ENCODE measurements at places on chromosomes 11 and 22. TPM values are rescaled to one million over a fixed set of nuclear protein-coding genes. Genes with fewer than 3 reads are reported as not detected.
A peak's percentile ranks its signal among the peaks of the same experiment; 100 is the strongest.

DNA sequence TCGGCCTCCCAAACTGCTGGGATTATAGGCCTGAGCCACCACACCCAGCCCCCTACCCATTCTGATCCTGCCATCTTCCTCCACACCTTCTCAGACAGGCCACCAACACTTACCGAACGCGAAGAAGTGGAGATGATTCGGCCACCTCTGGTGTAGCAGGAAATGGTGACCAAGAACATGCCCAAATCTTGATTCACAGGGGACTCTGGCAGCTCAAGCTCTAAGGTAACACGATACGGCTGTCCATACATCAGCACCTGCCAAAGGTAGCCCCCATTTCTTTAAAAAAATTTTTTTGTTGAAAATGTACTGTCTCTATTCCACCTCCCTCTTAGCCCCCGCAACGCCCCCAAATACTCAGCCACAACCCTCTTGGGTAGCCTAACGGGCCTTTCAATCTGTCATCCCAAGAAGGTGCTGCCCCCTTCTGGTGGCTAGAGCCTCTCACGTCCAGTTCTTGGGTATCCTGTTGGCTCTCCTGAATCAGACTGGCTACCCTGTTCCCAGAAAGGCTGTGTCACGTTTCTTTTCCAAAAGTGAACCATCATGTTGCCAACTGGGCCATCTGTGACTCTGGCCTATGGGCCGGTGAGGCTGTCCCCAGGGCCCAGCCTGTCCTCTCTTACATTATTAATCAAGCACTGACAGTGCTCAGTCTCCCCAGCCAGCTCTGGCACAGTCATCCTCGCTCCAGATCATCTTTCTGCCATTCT is 5.3 kb upstream of the LRRN4CL start:
- peaks cover 64% of the 10 kb centered on the region for H3K36me3 ChIP-seq
- H3K4me1 ChIP-seq = peaks cover 7% of the 10 kb centered on the region
- no peak overlapping the region for H3K27ac ChIP-seq
- H3K4me3 ChIP-seq = no peak overlapping the region
- H3K27me3 ChIP-seq = no peaks in the 10 kb centered on the region

DNA sequence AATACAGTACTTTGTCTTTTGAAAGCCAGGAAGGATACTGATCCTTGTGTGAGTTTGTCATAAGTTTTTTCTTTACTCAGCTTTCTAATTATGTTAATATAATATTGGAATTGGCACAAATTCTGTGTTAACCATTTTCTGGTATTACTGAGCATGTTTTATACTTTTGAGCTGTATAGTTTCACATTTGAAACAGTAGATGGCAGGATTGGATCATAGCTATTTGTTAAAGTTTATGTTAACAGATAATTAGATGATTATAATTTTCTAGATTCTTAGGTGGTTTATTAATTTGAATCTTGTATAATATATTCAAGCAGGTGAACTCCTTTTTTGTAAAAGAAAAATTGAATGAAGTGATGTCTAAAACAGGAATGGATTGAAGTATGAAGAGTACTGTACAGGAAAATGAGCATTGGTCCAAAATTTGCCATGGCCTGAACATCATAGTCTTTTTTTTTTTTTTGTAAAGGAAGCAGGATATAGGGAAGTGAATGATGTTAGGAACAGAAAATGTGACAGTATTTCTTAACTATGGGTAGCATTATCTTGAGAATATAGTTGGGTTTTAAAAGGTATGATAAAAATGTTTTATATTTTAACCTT is 102.0 kb downstream of the CYP2R1 start:
- DNase-seq = no peak
- no peaks in the 10 kb centered on the region for H3K4me1 ChIP-seq
- H3K36me3 ChIP-seq = no peaks in the 10 kb centered on the region

The FGF4 gene
- not detected for total RNA-seq

- H3K4me3 ChIP-seq = no peak overlapping the region
- no peaks in the 10 kb centered on the region for H3K36me3 ChIP-seq
- no peak for DNase-seq
- no peaks in the 10 kb centered on the region for H3K4me1 ChIP-seq
- H3K27ac ChIP-seq = no peak overlapping the region
- H3K27me3 ChIP-seq = no peaks in the 10 kb centered on the region
Observed at GRCh38 chr11:43508511-43508918, 149.8 kb downstream of the TTC17 start.

The C11orf86 gene
- total RNA-seq = 0.39 TPM

The POLD4 gene
- total RNA-seq = 7.8 TPM

DNA sequence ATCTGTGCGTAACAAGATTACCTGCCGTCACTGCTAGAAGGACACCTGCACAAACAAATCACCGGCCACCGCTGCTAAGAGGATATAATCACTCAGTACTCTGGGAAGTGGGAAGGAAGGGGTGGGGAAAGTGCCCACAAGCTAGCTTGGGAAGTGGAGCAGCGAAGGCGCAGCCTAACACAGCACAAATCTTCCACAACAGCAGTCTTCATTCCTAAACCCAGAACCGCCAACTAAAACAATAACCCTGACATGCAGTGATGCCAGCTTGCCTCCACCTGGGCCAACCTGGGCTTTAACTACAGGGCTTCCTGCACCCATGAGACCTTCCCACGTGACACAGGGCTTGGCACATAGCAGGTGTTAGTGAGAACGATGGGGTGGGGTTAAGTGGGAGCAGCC is 5.1 kb downstream of the DGCR2 start:
- H3K27me3 ChIP-seq = no peaks in the 10 kb centered on the region
- H3K4me3 ChIP-seq = no peak overlapping the region
- H3K4me1 ChIP-seq = peaks cover 56% of the 10 kb centered on the region
- peaks cover 21% of the 10 kb centered on the region for H3K36me3 ChIP-seq
- H3K27ac ChIP-seq = no peak overlapping the region

DNA sequence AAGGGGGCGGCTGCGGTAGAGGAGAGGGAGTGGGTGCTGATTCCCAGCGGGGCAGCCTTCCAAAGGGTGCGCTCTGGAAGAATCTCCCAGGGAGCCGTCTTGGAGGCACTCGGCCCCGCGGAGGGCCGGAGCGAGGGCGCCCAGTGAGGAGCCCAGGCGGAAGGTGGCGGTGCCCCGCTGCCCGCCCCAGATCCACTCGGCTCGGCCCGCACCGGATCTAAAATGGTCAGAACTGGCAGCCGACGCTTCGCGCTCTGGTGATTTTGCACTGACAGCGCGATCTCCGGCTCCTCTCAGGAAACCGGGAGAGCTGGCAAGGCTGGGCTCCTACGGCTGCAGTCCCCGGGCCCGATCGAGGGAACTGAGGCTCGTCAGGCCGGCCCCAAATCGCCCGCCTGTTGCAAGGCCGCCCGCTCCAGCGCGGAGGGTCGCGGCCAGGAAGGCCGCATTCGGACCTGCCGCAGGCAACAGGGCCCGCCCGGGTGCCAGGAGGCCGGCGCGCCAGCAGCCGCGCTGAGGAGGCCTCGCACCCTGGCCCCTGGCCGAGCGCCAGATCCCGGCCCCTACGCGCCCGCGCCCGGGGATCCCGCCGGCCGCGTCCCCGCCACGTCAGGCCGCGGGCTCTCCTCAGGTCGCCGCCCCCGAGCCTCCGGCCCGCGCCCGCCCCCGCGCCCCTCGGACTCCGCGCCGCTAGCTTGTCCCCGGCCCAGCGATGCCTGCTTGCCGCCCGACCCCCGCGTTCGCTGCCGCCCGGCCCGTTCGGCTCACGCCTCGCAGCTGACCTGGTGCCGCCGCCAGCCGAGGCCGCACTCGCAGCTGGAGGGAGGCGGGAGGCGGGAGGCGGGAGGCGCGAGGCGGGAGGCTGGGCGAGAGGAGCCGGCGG is at the start of gene KLHL22:
TSS of gene KLHL22 (minus strand) at position 818 of the 883 bp plus-strand sequence. CDS start 6,584 bp downstream, outside the sequence.
- no peaks in the 10 kb centered on the region for H3K27me3 ChIP-seq
- peaks cover 36% of the 10 kb centered on the region for H3K4me1 ChIP-seq
- peaks cover 11% of the 10 kb centered on the region for H3K36me3 ChIP-seq
- H3K4me3 ChIP-seq = peak within 1 kb of the TSS; percentile 77

The KLHL35 gene
- 6.1 TPM for total RNA-seq

- H3K4me3 ChIP-seq = no peak overlapping the region
- H3K27me3 ChIP-seq = no peaks in the 10 kb centered on the region
- no peak overlapping the region for H3K27ac ChIP-seq
- H3K4me1 ChIP-seq = no peaks in the 10 kb centered on the region
- DNase-seq = no peak
Observed at GRCh38 chr11:96567176-96567575, 177.4 kb downstream of the JRKL start.

- DNase-seq = no peak
- peak overlapping the region; percentile 70 for H3K27ac ChIP-seq
- H3K4me3 ChIP-seq = peak overlapping the region; percentile 99
- no peaks in the 10 kb centered on the region for H3K27me3 ChIP-seq
- H3K36me3 ChIP-seq = peaks cover 23% of the 10 kb centered on the region
- H3K4me1 ChIP-seq = peaks cover 8% of the 10 kb centered on the region
Observed at GRCh38 chr22:41619979-41620588, 759 bp downstream of the DESI1 start.

The TMEM191C gene
- 4.7 TPM for total RNA-seq

The UPK3A gene
- not detected for total RNA-seq

The TRMT2A gene
- 46.3 TPM for total RNA-seq

The OR5F1 gene
- total RNA-seq = not detected

- H3K27ac ChIP-seq = no peak overlapping the region
- no peaks in the 10 kb centered on the region for H3K4me1 ChIP-seq
- H3K36me3 ChIP-seq = no peaks in the 10 kb centered on the region
- DNase-seq = no peak
Observed at GRCh38 chr11:81829976-81830375, 903.7 kb downstream of the FAM181B start.

DNA sequence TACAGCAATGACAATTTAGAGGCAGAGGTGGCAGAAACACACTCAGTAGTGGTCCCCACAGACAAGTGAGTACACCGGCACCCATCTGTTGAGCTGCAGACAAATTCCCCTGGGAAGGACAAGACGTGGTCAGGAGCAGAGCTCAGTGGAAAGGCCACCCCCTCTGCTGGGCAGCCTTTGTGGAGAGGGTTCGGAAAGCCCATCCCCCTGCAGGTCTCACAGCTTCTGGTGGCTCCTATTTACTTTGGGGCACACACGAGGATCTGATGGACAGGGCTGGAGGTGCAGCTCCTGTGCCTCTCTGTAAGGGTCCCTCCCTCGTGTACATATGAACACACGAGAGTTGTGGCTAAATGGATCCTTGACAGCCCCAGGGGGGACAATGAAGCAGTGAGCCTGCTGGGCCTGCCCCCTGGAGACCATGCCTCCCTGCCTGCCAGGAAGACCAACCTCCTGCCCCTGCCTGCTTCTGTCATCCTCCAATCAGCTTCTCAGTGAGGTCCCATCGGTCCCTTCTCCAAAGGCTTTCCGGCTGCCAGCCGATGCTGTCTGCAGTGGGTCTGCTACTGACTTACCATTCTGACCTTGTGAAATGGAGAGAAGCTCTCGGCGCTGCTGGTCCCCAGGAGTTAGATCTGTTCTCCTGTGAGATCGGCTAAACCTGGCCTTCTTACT is 161.5 kb downstream of the CACNA1I start:
- no peak for DNase-seq
- H3K36me3 ChIP-seq = no peaks in the 10 kb centered on the region
- H3K27me3 ChIP-seq = no peaks in the 10 kb centered on the region
- H3K4me1 ChIP-seq = peaks cover 11% of the 10 kb centered on the region
- H3K27ac ChIP-seq = no peak overlapping the region
- no peak overlapping the region for H3K4me3 ChIP-seq

GRCh38 chr22:38450234-38450797 is 4.7 kb downstream of the KCNJ4 start:
- peaks cover 42% of the 10 kb centered on the region for H3K27me3 ChIP-seq
- no peak for DNase-seq
- H3K4me1 ChIP-seq = peaks cover 22% of the 10 kb centered on the region
- H3K36me3 ChIP-seq = peaks cover 2% of the 10 kb centered on the region
- no peak overlapping the region for H3K4me3 ChIP-seq
- H3K27ac ChIP-seq = no peak overlapping the region

The PKNOX2 gene
- total RNA-seq = 14.2 TPM

DNA sequence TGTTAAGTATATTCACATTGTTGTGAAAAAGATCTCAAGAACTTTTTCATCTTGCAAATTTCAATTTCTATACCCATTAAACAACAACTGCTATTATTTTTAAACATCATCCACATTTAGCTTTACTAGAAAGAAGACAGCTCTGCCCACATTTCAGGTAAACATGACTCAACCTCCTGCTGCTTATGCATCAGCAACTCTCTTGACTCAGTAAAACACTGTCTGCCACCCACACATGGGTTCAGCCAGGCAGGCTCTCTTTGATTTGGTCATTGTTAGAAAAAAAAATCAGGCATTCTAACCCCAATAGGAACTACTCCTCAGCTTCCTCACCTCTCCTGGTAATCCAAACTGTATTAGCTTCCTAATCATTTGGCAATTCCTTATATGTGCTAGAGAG is 5.1 kb upstream of the ENDOD1 start:
- no peaks in the 10 kb centered on the region for H3K36me3 ChIP-seq
- no peak for DNase-seq
- H3K27me3 ChIP-seq = no peaks in the 10 kb centered on the region
- no peak overlapping the region for H3K4me3 ChIP-seq

DNA sequence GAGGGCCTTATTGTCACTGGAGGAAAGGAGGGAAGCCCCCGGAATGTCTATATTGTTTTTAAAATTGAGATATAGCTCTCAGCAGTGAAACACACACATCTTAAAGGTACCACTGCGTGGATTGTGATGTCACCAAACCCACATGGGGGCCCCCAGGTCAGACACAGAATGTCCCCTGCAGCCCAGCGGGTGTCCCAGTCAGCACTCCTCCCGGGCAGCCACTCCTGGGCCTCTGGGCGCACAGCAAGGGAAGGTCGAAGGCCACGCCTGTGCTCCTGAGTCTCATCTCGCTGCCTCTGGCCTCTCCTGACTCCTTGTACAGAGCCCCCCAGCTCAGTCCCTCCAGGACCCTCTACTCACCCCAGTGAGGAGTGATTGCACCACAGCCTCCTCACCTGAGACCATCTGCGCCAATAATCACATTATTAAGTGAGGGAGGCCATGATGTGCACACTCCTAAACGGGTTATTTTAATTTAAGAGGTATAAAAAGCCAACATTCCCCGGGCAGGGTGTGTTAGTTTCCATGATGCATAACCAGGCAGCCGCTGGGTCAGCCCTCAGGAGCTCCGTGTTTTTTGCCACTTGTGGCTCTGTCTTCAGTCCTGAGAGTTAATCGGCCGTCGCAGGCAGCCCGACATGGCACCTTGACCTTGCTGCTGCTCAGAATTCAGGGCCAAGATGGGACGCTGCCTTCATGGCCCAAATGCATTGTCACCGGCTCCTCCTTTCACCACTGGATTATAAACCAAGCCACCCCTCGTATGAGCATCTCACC is 1089.3 kb downstream of the BRD1 start:
- no peak overlapping the region for H3K27ac ChIP-seq
- no peak for DNase-seq
- no peaks in the 10 kb centered on the region for H3K27me3 ChIP-seq
- H3K36me3 ChIP-seq = peaks cover 65% of the 10 kb centered on the region
- no peaks in the 10 kb centered on the region for H3K4me1 ChIP-seq

GRCh38 chr22:38468443-38469305 is 778 bp downstream of the KDELR3 start:
- no peak for DNase-seq
- H3K4me3 ChIP-seq = peak overlapping the region; percentile 60
- peaks cover 35% of the 10 kb centered on the region for H3K27me3 ChIP-seq
- no peaks in the 10 kb centered on the region for H3K36me3 ChIP-seq
- H3K4me1 ChIP-seq = peaks cover 15% of the 10 kb centered on the region

DNA sequence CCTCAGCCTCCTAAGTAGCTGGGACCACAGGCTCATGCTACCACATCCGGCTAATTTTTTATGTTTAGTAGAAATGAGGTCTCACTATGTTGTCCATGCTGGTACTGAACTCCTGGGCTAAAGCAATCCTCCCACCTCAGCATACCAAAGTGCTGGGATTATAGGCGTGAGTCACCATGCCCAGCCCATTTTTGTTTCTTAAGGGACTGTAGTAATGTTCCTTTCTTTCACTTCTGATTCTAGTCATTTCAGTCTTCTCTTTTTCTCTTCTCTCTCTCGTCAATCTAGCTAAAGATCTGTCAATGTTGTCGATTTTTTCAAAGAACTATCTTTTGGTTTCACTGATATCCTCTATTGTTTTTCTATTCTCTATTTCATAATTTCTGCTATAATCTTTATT is 111.0 kb upstream of the APOA1 start:
- H3K27ac ChIP-seq = no peak overlapping the region
- no peak for DNase-seq
- peaks cover 5% of the 10 kb centered on the region for H3K36me3 ChIP-seq
